ENCODE measurements at places on chromosomes 3 and 15.

- DNase-seq = no peak
These were observed 42.5 kb upstream of the DYNC1LI1 start for GRCh38 chr3:32613183-32613582.

DNA sequence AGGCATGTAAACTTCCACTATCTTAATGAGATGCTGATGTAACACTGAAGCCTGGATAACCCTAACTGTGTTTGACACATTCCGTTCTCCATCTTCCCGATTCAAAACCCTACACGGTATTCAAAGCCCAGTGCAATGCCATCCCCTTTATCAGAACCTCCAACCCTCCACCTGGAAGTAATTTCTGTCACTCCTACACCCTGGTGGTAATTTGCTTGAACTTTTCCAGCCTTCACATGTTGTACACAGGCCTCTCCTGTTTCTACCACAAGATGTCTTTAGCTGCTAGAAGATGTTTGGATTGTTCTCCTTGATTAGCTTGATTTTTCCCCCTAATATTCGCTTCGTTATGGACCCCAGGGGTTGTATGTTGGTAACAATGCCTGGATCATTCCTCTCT lies 208.9 kb downstream of the CHST2 start:
- no peak for DNase-seq

DNA sequence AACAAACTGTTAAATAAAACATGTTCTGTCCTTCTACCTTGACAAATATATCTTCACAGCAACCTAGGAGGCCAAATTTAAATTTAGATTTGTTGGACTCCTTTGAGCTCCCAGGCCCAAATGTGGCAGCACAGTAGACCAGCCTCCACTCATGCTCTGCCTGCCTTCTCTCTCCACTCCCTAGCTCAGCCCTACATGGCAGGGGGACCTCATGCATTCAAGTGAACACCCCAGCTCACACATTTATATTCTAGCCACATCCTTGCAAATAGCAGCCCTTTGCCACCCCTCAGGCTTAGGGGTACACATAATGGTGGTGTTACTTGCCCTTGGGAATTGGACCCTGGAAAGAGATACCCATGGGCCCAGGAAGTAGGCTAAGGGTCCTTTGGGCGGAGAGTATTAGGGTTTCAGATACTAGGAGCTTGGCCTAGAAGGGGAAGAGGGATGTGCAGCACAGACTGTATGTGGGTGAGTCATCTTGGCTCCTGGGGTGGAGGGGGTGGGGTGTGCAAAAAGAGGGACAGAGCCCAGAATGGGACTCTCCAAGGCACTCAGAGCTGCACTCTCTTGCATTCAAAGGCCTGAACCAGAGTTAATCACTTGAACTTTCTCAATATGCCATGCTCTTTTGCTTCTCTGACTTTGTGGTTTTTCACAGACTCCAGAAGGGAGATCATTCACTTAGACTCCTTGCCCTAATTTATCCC lies 268.4 kb upstream of the ROPN1 start:
- peak; percentile 89 for DNase-seq

GRCh38 chr15:45355860-45356259 lies 22.5 kb downstream of the GATM start:
- no peak for DNase-seq

DNA sequence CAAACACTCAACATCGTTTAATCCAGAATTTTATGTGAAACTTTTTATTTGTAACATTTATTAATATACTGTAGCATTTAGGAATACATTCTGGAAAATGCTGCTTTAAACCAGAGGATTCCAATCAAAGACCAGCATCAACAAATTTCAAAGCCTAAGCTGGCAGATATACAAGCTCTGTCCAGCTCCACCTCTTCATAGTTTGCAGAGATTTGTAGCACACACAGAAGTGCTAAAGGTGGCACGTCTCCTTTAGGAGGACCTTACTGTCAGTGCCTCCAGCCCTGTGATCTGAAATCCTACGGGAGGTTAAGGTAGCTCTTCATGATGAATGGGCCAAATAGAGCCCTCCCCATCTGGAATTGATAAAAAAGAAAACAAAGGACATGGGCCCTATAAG lies 329.7 kb upstream of the NECTIN3 start:
- DNase-seq = no peak

DNA sequence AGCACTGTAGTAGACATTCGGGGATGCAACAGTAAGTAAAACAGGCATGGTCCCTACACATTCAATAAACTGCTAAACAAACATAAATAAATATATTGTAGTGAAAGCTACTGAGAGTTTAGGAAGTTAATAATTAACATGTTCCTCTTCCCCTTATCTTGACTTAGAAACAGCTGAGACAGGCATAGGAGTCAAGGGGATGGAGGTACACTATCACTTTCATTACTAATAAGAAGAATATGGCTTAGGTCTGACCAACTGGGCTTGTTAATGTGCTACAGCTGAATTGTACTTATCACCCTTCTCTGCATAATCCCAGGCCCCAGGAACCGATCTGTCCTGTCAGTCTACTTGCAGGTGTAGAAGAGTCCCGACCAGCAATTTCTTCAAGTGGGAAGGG lies 116.3 kb upstream of the DAZL start:
- no peak for DNase-seq

DNA sequence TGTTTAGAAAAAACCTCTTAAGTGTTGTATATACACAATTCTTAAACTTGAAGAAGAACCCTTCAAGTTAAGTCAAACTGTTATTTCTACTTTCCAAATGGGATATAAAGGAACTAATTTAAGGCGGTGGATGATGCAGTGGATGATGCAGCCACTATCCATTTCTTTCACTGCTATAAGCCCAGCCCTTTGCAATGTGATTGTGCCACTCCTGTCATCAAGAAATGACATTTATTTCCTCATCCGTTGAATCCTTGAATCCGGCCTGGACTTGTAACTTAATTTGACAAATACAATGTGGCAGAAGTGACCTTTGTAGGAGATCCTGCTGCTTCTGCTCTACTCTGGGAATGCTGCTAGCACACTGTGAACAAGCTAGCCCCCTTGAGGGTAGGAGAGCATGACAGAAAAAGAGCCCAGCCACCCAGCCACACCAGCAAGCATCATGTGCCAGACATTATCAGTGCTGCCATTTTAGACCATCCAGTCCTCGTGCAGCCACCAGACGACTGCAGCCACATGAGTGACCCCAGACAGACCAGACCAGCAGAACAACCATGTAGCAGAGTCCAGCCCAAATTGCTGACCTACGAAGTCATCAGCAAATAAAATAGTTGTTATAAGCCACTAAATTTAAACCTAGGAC lies 47.4 kb downstream of the UACA start:
- no peak for DNase-seq

GRCh38 chr15:91541286-91541685 lies 312.2 kb upstream of the SLCO3A1 start:
- DNase-seq = no peak

GRCh38 chr3:171690281-171690680 lies 120.0 kb downstream of the PLD1 start:
- DNase-seq = no peak

- no peak for DNase-seq
These were observed 25.7 kb downstream of the GPR15 start for GRCh38 chr3:98557324-98558010.

GRCh38 chr15:33813891-33814290 lies 154.4 kb upstream of the CHRM5 start:
- DNase-seq = no peak

DNA sequence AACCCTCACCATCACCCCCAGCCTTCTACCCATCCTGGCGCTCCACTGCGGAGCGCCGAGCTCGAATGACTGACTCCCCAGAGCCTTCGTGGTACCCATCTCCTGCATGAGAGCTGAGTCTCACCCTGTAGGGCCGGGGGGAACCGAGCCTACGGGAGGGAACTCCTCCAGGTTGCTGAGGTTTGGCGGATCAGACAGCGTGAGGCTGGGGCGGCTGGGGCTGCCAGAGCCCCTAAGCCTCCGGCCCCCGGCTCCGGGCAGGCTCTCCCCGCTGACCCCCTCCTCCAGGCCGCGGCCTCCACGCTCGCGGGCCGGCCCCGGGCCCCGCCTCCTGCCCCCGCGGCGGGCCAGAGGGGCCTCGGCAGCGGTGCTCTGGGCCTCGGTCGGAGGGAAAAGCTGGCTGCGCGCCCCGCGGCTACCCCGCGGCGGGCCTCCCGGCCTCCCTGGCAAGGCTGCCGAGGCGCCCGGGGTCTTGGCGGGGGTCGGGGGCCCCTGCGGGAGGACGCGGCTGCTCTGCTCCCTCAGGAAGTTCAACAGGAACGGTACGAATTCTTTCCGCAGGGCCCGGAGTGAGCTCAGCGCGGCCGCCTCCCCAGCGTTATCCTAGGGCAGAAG lies 643 bp downstream of the CDAN1 start:
- no peak for DNase-seq

DNA sequence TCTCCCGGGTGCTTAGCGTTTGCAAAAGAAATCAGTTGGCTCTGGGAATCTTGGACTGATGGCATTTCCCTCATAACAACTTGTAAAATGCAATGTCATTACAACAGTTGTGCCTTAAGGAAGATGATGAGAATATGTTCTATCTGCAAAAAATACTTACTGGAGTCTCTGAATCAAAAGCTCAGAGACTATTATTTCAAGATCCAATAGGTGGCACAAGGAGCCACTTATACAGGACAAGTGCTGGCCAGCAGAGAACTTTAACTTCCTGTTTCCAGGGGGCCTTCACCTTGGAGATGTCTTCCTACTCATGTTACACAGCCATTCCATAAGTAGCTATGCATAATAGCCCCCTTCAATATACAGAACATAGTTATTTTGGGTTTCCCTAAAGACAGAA lies 8.9 kb upstream of the RPS27L start:
- peak; percentile 16 for DNase-seq

GRCh38 chr3:192275741-192276355 lies 451.5 kb downstream of the FGF12 start:
- DNase-seq = no peak

DNA sequence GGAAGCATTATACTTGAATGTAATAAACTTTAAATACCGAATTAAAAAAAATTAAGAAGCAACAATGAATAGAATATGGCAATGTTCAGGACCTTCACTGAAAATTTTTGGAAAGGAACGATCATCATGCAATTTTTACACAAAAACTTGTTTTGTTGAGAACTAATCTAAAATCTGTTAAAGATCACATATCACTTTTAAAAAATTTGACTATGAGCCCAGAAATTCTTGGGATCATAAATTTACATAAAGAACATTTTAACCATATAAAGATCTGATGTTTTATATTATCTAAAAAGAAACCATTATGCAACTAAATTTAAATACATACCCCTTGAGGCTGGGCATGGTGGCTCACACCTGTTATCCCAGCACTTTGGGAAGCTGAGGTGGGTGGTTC lies 76.2 kb upstream of the MELTF start:
- no peak for DNase-seq

GRCh38 chr15:69395991-69396390 lies 18.2 kb upstream of the KIF23 start:
- no peak for DNase-seq

Measured in fibroblast of gingiva (primary cell).